ENCODE measurements at places on chromosomes 5 and 9.

- DNase-seq, result no peak
Observed at GRCh38 chr5:14729448-14730385, 65.2 kb downstream of the OTULIN start.

- DNase-seq, result peak; percentile 11
Observed at GRCh38 chr9:127360829-127361228, 36.1 kb upstream of the SLC2A8 start.

- DNase-seq, result no peak
Observed at GRCh38 chr9:9718691-9719090, 894.1 kb downstream of the PTPRD start.

GRCh38 chr5:151647320-151647861, 39.3 kb downstream of the SPARC start:
- no peak for DNase-seq

- DNase-seq, result no peak
Observed at GRCh38 chr9:70477146-70477745, 62.8 kb upstream of the KLF9 start.

GRCh38 chr5:119358530-119358900, 2.7 kb downstream of the TNFAIP8 start:
- DNase-seq, result no peak

DNA sequence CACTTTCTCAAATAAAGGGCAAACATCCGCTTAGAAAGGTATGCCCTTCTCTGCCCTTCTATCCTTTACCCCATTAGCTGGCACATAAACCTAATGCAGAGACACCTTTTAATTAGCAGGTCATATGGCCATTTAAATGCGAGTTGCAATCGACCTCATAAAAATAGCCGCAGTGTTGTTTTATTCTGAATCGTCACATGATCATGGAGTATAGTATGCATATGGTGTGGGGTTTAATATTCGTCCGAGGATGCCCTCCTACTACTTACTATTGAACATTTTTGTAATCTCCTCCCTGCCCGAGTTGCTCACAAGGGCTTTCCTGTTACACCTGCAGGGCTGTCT, 72.0 kb downstream of the PIK3R1 start:
- no peak for DNase-seq

DNA sequence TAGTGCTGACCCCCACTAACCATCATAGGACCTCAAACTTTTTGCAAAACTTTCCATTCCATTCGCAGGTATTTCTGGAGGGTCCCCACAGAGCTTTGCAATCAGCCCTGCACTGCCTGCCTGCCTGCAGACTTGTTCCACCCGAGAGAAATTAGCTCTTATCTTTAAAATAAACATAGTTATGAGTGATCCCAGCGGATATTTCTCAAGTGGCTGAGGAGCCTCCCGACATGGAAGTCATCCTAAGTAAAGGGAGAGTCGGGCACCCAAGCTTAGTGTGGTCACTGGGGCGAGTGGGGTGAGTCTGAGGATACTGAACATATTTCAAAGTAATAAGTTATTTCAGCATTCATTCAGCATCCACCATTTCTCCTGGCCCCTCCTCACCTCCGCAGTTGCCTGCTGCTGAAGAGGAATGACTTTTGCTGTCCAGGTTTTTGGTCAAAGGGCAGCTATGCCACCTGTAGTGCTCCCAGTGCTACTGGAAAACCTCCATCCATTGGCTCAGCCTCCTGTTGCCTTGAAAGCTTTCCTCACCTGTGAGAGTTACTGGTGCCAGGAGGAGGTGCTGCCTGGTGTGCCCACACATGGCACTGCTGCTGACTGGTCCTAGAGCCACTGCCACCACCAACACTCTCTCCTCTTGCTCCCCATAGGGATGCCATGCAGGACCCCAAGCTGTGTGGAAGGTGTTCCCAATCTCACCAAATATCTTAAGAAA, 89.7 kb upstream of the PCSK1 start:
- no peak for DNase-seq

DNA sequence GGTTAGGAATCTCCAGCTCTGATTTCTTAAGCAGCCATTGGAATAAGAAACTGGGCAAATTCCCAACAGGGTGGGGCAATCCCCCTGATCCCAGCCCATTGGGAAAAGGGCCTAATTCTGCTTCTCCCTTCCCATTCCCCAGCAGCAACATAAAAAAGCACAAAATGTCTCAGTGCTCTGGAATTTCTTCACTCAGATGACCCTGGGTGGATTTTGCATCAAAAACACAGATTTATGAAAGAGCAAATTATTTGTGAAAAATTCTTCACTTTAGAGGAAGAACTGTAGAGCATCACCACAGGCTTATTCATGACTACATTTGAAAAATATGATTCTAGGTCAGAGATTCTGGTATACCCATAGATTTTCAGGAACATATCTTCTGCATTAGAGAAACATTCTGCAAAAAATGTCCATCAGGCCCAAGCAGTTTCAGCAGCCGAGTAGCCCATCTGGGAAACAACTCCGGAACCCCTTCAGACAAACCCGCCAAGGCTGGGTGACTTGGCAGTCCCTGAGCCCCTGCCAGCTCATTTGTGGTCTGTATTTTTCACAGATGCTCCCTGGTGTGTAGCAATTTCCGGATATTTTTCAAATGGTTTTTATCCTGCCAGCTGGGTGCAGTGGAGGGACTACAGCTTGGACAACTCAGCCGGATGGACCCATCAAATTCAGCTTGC, 102.1 kb upstream of the RANBP3L start:
- DNase-seq, result no peak

DNA sequence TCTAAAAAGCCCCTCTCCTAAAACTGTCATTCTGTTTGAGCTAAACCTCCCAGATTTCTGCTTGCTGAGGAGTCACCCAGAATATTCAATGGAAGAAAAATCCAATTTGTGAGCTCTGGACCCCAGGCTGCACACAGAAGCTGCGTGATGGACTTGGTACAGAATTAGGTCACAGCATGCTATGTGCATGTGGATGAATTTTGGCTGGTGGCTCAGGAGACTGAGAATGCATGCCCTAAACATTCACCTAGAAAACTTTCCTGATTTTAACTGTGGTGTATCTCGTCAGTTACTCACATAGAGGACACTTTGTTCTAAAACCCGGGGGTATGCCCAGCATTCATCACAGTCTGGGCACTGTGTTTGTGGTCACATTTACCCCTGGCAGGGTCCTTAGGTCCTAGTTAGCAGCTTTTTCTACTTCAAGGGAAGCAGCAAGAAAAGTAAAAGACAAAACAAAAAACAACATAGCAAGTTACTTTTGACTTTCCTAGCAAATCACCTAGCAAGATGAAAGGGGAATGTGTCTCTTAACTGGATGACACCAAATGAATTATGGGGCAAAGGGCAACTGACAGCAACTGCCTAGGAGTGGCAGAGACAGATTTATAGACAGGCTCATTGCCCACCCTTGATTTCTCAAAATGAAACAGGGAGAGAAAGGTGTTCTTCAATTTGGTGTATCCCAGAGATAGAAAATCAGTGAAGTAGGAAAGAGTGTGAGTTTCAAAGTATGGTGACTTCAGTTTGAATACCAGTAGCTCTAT, 8.3 kb upstream of the SHROOM1 start:
- no peak for DNase-seq

DNA sequence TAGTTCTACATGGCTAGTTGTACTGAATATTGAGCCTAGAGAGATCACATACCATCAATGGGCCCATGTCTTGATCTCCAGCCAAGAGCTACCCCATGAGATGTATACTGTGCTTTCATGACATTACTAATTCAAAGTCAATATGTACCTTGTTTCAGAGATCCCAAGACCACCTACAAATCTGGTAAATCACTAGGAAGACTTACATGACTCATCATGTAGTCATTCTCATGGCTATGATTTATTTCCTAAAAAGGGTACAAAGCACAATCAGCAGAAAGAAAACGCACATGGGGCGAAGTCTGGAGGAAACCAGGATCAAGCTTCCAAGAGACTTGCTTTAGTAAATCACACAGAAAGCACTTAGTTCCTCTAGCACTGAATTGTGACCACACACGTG, 103.0 kb downstream of the PCSK5 start:
- no peak for DNase-seq

DNA sequence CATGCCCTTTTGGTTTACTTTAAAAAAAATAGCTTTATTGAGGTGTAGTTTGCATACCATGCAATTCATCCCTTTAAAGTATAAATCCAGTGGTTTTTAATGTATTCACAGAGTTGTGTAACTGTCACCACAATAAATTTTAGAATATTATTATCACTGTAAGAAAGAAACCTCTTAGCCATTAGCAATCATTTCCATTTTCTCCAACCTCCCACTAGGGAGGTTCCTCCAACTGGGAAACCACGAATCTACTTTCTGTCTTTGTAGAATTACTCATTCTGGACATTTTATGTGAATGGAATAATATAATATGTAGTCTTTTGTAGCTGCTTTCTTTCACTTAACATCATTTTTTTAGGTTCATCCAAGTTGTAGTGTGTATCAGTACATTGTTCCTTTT, 43.5 kb downstream of the UNC13B start:
- DNase-seq, result no peak

GRCh38 chr5:172910828-172911627, 48.2 kb upstream of the RPL26L1 start:
- peak; percentile 81 for DNase-seq

DNA sequence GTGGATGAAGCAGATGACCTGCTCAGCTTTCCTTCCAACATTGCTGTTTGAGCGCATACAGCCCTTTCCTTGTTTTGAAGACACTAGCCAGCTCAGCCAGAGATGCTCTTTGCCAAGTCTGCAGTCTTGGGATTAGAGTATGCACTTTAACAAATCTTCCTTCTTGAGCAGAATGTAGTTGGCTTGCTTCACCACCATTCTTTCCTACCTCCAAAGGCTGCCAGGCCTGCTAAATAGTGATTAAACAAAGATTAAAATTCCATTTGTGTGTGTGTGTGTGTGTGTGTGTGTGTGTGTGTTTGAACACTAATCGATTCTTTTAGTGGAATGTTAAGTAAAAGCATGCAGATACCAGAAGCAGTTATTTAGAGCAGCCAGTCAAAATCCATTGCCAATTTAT, 97.6 kb downstream of the GALNT10 start:
- DNase-seq, result no peak

DNA sequence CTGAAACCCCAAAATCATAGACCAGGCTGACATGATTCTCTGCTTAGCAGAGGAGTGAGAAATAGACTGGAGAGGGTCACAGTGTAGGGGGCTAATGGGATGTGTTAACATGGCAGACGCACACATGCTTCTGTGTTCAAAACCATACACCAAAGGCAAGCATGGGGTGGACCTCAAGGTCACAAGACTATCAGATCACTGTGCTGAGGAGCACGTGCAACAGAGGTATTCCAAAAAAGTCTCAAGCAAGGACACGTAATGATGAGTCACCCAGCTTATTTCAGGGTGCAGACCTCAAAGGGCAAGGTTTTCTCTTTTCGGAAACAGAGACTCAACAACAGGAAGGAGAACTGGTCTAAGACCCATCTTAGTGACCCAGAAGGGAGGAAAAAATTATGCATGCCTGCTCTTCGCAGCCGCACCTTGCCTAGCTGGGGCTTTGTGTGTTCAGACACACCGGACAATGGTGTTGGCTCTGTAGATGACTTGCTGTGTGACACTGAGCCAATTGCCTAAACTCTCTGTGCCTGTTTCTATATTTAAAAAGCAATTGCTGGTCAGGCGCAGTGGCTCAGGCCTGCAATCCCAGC, 20.3 kb downstream of the WHRN start:
- DNase-seq, result peak; percentile 82

- no peak for DNase-seq
Observed at GRCh38 chr9:136857166-136857565, 5.0 kb downstream of the MAMDC4 start.

GRCh38 chr9:27792971-27793689, 219.8 kb upstream of the C9orf72 start:
- peak; percentile 4 for DNase-seq

DNA sequence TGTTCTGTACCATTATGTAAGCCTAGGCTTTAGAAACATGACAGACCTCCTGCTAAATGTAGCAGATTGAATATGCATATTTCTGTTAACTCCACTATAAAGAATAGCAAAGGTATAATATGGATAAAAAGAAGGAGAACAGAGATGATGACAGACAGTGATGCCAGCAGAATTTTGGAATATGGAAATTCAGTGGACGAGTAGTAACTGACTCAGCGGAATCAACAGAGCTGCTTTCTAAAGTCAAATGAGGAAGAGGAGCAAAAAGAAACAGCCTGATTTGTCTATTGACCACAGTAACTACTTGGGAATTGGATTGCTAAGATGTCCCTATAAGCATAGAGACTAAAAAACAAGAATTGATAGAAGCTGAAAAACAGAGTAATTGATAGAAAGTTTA, 8.0 kb downstream of the GPR21 start:
- DNase-seq, result no peak

GRCh38 chr5:138653502-138653901, 78.3 kb upstream of the HSPA9 start:
- DNase-seq, result peak; percentile 31

Measured in GM12865 (cell line).